ENCODE measurements at places on chromosomes 5 and 9.
A peak's percentile ranks its signal among the peaks of the same experiment; 100 is the strongest.

DNA sequence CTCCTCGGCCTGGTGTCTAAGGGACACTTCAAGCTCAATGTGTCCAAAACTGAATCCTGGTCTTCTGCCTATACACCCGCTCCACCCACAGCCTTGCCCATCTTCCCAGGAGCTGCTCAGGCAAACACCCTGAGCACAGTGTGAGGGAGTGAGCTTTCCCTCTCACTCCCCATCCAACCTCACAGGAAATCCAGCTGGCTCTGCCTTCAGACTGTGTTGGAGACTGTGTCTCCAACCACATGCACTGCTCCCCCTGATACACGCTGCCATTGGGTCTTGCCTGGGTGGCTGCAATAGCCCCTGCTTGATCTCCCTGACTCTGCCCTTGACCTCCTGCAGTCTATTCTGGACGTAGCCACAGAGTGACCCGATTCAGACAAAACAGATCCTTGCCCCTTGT is 319.5 kb upstream of the MSX2 start:
- no peak for DNase-seq

GRCh38 chr9:101184813-101185278 is 156.3 kb downstream of the PLPPR1 start:
- no peak for DNase-seq

DNA sequence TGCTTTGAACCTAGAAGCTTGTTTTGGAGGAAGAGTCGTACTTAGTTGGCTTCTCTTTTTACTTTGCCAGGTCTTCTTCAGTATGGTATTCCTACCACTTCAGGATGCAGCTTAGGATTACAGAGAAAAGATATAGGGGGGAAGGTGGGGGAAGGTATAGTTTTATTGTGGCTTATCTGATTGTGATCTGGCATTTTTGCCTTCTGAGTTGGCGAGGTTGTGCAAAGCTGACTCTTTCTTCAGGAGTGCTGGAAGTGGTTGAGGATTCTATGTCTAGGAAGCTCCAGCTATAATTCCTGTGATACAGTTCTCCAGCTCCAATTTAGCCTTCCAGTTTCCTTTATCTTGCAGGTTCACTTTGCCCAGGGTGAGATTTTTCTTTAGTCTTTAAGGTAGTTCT is 7.0 kb downstream of the CDC42SE2 start:
- no peak for DNase-seq

DNA sequence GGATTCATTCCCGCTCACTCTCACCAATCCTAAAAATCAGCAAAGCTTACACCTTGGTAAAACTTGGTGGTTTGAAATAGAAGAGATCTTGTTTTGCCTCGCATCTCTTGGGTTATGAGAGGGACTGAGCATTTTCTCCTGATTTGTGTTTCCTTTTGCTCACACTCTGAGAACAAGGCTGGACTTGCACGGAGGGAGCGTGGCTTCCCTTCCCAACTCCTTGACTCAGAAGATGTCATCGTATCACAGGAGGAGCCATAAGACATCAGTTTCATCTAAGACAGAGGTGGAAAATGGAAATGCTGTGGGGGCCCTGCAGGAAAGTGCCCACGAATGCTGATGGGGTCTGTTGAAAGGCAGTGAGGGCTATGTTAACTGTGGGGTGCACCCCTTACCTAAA is 37.4 kb downstream of the CTSL start:
- no peak for DNase-seq

- DNase-seq = no peak
Measured at GRCh38 chr9:2286825-2287455, 271.8 kb downstream of the SMARCA2 start.

- no peak for DNase-seq
Measured at GRCh38 chr9:125464591-125465385, 203.2 kb downstream of the GAPVD1 start.

- DNase-seq = no peak
Measured at GRCh38 chr9:98929895-98930341, 13.8 kb upstream of the COL15A1 start.

- no peak for DNase-seq
Measured at GRCh38 chr5:64384765-64385164, 121.0 kb upstream of the RGS7BP start.

DNA sequence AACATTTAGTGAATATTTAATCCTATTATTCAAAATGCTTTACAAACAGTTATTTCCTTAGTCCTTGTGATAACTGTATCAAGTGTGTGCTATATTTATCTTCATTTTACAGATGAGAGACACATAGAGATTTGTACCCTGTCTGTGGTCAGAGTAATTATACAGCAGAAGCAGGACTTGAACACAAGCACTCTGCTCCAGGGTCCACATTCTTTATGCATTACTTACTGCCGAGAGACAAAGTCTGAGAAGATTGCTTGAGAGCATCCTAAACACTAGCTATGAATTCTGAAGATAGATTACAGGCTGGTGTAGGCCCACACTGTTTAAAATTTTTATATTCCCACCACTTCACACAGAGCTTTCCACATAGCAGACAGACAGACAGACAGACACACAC is 926.1 kb upstream of the DMAC1 start:
- DNase-seq = no peak

DNA sequence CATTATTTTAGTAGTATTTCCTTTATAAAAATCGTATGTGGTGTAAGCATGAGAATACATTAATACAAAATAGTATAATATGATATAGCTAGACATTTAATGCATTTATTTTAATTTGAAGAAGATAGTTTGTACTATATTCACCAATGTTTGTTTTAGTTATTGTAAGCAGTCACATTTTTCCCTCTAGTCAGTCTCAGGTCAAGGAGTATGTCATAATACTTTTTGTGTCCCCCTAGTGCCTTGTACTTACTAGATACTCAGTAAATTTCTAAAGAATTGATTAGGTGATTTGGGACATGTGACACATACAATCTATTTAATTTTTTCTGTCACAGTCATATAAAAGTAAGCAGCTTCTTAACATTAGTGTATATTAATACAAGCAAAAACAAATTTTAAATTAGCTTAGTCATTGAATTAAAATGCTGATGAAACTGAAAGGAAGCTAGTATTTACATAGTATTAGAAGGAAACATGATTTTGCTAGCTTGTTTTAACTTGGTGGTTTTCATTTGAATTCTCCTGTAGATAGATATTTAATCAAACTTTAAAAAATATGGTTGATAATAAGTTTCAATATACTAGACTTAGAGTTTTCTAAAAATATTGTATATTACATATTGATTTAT is 242.2 kb downstream of the FER start:
- DNase-seq = no peak

GRCh38 chr5:126680191-126680817 is 79.6 kb downstream of the PHAX start:
- peak; percentile 24 for DNase-seq

DNA sequence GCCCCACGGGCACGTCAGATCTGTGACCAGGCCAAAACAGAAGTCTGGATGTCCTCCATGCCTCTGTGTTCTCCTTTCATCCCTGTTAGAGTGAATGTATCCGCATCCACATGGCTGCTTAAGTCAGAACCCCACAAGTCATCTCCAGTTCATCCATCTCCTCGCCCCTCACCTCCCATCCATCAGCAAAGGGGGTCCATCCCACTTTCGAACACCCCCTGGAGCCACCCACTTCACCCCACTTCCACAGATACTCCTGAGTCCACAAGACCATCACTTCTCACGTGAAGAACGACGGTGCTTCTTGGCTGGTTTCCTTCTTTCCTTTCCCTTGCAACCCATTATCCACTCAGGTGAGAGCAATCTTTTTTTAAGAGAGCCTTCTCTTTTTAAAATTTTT is 3.5 kb upstream of the SPOCK1 start:
- no peak for DNase-seq

GRCh38 chr5:156552855-156553358 is 225.9 kb downstream of the SGCD start:
- DNase-seq = no peak

GRCh38 chr5:116145416-116145815 is 60.6 kb downstream of the COMMD10 start:
- no peak for DNase-seq

DNA sequence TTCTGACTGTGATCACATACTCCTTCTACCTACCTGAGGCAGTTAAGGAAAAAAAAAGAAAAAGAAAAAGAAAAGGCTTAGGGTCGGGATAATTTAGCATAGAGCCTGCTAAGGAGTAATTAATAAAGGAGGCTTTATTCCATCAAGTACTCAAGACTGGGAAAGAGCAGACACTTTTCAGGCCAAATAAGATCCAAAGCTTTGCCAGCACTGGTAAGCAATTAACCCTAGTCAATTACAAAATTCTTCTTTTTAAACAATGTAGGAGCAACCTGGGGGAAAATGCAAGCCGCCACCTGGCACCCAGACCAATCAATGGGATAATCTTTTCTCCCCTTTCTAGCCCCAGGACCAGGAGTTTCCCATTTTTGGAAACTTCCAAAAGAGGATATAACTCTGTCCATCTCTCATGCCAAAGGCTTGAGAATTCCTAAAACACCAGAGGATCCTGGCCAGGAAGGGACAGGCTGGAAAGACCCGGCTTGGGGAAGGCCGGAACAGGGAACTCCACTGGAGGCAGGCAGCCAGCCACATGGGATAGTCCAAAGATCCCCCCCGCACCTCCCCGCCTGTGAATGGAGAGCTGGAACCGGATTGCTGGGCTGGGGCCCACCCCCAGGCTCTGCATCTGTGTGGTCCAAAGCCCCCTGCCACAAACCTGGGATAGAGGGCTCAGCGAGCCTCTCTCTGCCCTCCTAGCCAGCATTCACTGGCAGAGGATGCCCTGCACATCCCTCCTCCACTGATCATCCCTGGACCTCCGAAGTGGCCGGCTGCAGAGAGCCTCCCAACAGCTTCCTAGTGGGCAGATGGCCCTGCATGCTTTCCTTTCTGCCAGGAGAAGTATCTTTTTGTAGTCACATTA is 117.8 kb downstream of the ZNF354C start:
- no peak for DNase-seq

Measured in right hindlimb (tissue), 1 donor.